CD4-positive, alpha-beta T cell treated with Interleukin-10 for 1 hour (primary cell): ENCODE measurements at places on chromosomes 11 and 22.

- DNase-seq: no peak
Measured at GRCh38 chr11:123586568-123586967, 67.9 kb downstream of the SCN3B start.

GRCh38 chr11:126059238-126059781, 3.4 kb downstream of the CDON start:
- DNase-seq: no peak

- DNase-seq: no peak
Measured at GRCh38 chr11:111939836-111940604, 2.9 kb downstream of the DIXDC1 start.

- DNase-seq: no peak
Measured at GRCh38 chr11:69286374-69287371, 7.3 kb upstream of the MYEOV start.

- no peak for DNase-seq
Measured at GRCh38 chr11:27816197-27816596, 115.9 kb upstream of the BDNF start.

GRCh38 chr22:41480397-41480735, 11.4 kb downstream of the ACO2 start:
- DNase-seq: no peak

- DNase-seq: no peak
Measured at GRCh38 chr11:13602844-13603243, 65.6 kb upstream of the FAR1 start.

GRCh38 chr22:17229991-17230630, 10.9 kb upstream of the ADA2 start:
- no peak for DNase-seq

DNA sequence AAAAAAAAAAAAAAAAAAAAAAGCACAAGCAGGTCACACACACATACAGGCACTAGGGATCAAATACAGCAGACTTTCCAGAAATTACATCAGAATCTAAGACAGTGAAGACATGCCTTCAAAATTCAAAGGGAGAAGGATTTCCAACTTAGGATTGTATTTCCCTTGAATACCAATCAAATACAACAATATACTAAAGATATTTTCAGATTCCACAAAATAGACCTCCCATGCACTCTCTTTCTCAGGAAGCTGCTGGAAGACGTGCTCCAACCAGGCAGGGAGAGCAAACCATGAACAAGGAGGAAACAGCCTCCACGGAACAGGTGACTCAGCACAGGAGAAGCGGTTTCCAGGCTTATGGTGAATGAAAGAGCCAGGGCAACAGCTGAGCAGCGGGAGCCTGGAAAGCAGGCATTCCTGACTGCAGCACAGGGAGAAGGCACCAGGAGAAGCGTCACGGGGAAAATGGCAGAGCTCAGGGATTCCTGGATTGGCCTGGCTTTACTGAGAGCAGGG, 32.0 kb downstream of the TMEM184B start:
- DNase-seq: no peak

DNA sequence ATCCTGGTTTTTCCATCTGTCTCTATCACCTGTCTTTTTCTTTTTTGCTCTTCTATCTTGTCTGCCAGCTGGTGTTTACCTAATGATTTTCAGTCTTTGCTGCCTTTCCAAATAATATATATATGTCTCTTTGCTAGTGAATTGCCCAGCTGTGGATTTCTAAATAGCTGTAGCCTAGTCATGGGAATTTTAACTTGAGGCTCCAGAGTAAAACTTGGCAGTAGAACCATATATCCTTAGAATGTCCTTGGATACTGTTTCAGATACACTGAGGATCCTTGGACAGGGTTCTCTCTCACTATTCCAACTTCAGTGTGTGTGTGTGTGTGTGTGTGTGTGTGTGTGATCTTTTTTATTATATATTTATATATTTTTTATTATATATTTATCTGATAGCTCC, 2285.3 kb downstream of the LRRC4C start:
- no peak for DNase-seq

DNA sequence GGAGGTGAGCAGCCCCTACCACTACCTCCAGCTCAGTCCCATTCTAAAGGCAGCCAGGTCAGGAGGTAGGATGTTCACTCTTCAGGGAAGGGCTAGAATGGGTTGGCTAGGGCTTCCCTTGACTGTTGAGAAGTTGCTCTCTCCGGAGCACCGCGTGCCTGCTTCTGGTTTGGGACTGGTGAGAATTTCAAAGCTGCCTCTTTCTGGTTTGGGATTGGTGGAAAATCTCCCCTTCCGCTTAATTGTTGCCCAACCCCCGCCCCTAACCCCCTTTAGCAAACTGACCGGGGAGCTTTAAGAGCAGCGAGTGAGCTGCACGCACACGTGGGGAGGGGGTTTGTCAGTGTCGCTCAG, 686 bp downstream of the USP2 start:
- no peak for DNase-seq

DNA sequence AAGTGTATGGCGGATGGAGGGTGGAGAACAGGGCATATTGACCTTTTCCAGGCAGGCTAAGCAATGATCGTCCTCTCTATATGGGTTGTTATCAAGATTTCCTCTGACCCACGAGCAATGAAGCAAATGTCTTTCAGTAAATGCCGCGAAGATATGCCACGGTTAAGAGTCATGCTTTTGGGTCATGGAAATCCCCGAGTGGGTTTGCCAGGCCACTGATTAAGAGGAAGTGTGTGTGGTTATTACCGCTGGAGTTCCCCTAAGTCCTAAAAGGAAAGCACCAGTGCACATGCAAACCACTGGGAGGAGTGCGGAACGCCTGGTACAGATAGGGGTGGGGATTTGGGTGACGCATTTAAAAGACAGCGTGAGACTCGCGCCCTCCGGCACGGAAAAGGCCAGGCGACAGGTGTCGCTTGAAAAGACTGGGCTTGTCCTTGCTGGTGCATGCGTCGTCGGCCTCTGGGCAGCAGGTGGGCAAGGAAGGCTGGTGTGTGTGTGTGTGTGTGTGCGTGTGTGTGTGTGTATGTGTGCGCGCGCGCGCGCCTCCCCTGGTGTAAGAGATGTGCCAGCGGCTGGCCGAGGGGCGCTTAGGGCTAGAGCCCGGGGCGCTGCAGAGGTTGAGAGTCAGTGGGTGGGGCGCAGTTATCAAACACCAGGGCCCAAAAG, at the start of gene BIRC3:
TSS of gene BIRC3 (plus strand) at position 386 of the 669 bp plus-strand sequence. CDS start 7,026 bp downstream, outside the sequence.
- peak; percentile 98 for DNase-seq

- DNase-seq: no peak
Measured at GRCh38 chr22:34914846-34915245, 151.1 kb upstream of the ISX start.

DNA sequence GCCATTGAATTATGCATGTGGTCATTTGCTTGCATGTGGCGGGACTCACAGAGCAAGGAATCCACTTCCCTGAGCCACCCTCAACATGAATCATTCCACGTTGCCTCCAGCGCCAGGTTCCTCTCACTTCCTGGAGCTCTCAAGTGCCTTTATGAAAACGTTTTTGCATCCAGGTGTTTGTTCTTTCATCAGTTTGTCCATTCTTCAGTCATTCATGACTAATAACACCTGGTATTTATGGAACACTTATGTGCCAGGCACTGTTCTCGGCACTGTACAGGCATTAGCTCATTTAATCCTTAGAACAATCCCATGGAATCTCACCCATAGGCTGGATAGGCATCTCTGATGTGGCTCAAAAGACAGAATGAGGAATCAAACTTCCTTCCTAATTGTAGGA, 256.1 kb upstream of the SYN3 start:
- no peak for DNase-seq

DNA sequence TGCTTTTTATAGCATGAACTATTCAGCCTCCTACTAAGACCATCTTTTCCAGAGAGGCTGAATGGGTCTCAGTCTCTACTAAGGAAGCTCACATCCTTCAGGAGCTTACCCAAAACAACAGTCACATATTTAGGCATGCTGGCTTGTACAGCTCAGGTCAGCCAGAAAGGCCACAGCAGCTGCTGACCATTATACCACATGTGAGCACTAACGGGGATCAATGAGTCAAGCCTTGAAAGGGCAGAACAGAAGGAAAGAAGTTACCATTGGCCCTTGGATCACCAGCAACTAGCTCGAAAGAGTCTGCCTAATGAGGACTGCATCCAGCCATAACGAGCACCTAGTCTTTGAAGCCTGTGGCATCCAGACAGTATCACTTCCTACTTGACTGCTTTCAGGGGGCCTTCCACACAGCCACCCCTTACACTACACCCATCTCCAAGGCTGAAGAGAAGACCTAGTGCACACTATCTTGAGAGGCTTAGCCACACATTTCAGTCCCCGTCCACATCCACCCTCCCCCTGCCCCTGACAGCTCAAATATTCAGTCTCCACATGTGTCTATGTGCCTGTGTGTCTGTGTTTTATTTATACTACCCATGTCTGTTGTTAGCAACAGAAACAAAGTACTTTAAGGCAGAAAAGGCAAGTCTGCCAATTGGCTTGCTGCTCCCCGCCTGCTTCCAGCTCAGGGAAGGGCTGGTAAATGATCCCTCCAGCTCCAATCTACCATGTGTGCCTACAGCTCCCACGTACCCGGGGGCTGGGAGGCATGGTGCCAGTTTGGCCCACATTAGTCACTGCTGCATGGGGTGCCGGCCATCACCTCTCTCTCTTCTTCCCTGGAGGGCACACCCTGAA, 95.5 kb downstream of the RPL27A start:
- DNase-seq: no peak

DNA sequence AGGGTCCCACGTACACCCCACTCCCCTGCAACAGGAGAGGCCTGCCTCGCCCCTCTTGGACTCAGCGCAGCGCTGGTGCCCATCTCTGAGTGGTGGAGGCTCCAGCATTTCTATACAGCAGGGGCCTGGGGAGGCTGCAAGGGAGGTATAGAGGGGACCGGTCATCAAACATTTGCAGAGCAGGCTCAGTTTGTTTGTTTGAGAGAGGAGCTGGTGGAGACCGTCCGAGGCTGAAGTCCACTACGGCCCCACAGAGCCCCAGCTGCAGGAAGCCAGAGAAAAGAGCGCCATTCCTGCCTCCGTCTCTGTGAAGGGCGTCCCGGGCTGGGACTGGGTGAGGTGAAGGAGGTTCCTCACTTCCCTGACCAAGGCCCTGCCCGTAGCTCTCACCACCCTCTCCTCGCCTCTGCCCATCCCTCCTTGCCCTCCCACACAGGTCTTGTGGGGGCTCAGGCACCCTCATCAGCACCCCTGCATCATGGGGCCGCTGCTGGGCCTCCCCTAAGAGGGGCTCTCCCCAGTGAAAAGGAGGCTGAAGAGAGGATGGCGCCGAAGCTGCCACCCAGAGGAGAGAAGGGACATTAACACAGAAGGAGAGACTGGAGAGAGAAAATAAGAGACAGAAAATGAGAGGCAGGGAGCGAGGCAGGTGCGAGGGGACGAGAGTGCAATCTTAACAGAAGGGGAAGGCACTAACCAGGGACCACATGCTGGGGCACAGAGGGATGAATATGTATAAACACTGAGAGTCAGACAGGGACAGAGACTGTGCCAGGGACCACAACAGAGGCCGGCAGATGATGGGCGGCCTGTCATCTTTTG, 24.5 kb downstream of the RPUSD4 start:
- no peak for DNase-seq
